Coronary artery (tissue), 2 donors: ENCODE measurements at places on chromosomes 2 and 18.

DNA sequence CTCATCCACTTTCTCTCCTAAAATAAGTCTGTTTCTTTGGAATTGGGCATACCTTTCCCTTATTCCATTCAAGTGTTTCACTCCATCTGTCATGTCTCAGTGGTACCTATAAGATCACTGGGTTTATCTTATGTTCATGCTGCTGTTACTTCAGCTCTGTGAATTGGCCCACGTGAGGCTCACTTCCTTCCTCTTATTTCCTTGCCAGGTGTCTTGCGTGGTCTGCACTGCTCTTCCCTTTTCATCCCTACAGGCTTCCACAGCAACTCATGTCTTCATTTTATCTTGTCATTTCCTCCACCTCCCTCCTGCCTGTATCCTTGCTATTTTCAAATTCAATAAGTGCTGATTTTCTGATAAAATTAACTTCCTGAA is 159.1 kb upstream of the ALPP start:
- no peak for DNase-seq

DNA sequence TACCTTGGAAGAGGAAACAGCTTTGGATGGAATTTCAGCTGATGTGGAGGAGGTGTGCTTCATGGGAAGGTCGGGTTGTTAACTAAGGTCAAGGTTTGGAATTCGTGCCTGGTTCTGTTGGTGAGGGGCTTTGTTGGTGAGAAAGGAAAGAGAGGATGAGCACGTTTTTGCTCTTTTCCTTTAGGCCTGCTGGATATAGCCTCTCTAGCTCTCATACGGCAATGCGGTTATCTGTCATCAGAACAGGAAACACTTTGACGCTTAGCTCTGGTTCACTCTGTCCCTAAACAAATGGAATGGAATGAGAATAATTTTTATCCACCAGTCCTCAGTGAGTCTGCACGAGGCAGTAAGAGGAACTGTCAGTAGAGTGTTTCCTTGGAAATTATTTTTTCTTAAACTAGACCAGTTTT is 169.7 kb upstream of the NOSTRIN start:
- DNase-seq: no peak

GRCh38 chr2:178807227-178808008 is at the start of gene TTN:
Gene TTN, minus strand, starts transcription at chr2:178807423. Its CDS starts 2,781 bp downstream, at chr2:178804642.
- DNase-seq: no peak

DNA sequence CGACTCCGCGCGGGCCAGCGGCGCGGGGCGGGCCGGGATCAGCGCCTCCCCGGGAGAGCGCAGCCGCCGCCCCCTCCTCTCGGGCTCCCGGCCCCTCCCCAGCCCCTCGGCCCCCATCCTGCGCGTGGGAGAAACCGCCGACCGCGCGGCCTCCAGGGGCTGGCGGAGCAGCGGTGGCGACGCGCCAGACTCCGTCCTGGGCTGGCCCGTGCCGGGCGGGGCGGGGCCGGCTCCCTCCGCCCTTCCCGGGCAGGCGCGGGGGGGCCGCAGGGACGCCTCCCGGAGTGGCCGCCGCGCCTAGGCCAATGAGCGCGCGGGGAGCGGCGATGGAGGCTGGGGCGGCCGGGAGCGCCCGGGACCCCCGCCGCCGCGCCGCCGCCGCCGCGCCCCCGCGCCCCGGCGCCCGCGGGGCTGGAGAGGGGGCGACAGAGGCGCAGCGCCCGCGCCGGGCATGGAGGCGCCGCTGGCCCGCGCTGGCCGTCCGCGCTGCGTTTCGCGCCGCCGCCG is 49.1 kb downstream of the KCNIP3 start:
- peak; percentile 75 for DNase-seq

DNA sequence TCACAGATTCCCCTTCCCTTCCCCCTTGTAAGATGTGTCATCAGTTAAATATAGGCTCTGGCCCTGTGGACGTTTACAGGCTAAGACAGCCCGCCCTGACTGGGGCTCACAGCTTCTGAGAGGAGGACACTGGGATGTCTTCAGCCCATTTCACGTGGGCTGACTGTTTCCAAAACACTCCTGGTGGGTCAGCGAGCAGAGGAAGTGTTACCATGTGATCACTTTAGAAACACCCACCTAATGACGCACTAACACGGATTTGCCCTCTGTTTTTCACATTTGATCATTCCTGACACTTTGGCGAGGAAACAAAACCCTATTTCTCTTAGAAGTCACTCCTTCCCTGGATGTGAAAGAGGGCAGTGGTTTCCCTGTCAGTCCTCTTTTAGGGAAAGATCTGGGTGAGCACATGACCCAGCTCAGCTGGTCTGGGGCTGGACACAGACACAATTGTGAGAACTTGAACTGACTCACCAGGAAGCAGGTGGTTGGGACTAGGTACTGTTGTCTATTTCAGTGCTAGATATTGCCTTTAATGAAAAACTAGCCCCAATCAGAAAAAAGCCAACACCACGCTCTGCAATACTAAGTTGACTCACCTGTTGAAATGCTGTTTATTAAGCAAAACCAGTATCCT is 38.8 kb downstream of the BMP10 start:
- DNase-seq: peak; percentile 89

GRCh38 chr2:27428978-27429541 is 629 bp downstream of the NRBP1 start:
- DNase-seq: peak; percentile 91

DNA sequence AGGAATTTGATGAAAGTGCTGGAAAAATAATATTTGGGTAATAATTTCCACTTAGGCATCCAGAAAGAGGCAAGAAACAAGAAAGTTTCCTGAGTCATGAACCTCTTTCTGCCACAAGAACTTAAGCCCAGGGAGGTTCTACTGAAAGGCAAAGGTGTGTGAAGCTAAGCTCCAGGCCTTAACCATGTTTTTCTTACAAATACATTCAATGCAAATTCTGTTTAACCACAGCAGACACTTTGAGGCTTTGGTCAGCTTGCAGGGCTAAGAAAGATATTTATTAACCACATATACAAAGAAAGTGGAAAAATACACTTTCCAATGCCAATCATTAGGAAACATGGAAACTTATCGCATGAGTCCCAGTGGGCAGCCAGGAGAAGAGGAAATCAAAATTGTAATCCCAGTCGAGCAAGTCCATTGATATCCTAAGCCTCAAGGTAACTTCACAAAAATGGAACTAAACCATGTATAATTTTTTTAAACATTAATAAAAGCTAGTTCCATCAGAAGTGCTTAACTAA is 68.3 kb downstream of the PIEZO2 start:
- no peak for DNase-seq

DNA sequence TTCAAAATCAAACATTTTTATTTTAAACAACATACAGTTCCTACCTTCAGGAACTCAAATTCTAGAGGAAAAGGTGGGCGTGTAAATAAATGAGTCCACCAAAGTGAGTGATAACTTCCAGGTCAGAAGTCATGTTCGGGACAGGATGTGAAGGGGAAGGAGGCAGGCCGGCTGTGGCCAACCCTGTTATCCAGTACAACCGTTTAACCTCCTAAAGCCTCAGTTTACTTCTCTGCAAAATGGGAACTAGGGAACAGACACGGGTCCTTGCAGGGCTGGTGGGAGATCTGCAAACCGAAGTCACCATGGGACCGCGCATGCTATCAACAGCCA is 373 bp downstream of the EIPR1 start:
- DNase-seq: no peak
